SK-N-MC (cell line): ENCODE measurements at places on chromosomes 6 and 20.
A peak's percentile ranks its signal among the peaks of the same experiment; 100 is the strongest.

DNA sequence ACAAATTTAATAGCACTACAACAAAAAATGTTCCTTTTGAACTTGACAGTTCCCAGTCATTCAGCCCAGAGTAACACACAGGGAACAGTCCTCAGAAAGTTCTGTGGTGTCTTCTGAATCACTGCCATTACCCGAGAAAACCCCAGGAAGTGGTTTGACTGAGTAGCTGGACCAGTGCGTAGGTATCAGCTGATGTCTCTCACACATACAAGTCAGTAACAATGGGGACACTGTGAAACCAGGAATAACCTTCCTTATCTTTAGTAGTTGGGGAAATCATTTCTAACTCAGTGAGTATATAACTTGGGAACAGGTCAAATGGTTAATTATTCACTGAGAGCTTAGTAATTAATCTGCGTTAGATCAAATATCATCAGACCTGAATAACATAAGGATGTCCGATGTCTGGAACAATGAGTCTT is 73.1 kb downstream of the HIVEP2 start:
- no peak for DNase-seq

DNA sequence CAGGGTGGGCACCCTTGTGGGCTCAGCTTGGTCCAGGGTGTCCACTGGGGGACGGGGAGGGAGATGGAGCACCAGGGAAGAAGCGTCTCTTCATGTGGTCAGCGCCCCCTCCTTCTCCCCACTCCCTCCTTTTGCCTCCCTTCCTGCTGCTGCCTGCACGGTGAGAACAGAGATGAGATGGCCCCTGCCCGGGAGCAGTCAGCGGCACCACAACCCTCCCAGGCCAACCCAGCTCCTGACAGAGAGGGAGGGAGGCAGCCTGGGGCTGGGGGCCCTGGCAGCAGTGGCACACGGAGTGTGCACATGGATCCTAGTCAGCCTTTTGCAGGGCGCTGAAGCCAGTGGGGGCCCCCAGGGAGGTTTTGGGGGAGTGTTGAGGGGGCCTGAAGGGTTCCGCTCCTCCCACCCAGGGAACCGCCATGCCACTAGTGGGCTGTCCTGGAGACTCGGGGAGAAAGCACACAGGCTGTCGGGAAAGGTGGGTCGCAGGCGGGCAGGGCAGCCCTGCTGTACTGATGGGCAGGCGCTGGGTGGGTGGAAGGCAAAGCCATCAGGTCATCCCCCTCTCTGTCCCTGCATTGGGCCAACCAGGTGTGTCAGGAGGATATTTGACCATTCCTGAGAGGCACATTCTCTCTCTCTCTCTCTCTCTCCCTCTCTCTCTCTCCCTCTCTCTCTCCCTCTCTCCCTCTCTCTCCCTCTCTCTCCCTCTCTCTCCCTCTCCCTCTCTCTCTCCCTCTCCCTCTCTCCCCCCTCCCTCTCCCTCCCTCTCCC is 94.3 kb upstream of the BHLHE23 start:
- DNase-seq, result no peak

DNA sequence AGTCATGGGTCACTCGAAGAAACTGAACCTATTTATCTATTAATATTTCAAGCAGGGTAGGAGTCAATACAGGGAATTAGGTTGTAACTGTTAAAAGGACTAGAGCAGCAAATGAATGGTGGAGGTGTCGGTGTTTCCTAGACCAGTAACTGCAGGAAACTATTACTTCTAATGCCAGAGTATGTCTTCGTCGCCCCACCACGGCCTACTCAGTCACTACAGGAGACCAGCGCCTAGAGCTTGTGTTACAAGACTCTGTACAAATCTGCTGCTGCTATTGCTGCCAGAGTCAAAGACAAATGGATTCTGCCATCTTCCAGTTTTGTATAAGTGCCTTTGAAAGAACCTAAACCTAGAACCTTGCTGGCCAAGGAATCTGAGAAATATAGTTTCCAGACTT is 343.9 kb downstream of the SOX4 start:
- no peak for DNase-seq

DNA sequence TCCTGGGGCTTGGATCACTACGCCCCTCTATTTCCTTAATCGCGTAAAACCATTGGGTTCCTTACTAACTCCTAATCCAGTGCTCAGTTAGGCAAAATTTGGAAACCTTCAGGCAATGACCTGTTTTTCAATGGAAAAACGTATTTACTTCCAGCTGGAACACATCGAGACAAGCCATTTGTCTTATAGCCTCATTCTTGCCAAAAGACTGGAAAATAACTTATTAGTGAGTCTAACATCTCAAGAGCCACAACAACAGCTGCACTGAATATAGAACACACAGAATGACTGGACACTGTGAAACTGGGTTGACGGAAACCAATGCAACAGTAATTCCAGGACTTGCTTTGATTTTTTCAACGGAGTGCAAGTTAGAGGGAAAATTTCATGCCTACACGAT is 125.2 kb upstream of the MAP3K7 start:
- DNase-seq, result no peak

DNA sequence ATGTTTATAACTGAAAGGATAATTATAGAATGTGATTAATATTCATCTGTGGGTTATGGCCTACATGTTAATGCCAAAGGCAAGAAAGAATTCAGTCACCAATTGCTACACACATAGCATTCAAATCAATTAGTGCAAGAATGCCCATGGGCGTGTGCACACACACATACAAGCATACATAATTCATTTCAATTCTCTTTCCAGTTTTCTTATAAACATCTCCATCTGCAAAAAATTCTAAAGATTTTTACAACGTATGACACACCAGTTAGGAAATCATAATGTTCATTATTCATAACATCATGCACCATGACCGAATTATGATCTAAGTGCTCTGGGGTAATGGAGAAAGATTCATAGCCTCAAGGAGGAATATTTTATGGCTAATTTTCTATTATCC is 111.0 kb upstream of the ADTRP start:
- DNase-seq, result peak; percentile 91

- no peak for DNase-seq
Measured at GRCh38 chr6:156508923-156509322, 268.3 kb upstream of the ARID1B start.

DNA sequence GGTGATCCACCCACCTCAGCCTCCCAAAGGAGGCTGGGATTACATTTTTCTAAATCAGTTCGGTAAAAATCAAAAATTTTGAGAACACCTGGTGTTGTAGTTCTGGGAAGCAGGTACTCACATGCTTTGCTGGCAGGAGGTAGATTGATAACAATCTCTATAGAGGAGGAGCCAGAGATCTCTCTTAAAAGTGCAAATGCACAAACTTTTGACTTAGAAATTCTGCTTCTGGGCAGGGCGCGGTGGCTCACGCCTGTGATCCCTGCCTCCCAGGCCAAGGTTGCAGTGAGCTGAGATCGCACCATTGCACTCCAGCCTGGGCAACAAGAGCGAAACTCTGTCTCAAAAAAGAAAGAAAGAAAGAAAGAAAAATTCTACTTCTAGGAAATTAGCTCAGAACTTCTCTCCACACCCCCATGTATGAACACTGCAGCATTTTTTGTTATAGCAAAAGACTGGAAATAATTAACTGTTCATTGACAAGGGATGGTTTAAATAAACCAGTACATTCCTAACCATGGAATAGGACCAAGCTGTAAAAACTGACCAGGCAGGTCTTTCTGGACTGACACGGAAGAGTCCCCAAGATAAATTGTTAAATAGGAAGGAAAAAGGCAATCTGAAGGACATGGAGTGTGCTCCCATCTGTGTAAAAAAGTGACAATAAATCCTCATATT is 14.4 kb upstream of the TRIB3 start:
- DNase-seq, result no peak

DNA sequence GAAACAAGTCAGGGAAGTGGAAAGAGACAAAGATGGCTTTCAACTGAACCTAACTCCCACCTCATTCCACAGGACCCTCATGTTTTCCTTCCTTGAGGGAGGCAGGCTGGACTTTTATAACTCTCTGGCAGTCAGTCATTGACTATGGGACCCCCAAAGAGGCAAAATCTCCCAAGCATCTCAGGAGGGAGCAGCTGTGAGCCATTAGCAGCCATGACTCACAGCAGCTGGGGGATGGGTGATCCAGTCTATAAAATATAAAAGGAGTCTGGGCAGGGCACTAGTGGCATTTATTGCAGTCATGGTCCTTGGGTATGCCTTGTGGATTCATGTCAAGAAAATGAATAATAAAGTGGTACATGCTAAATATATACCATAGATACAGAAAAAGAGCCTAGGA is 387.0 kb upstream of the CHD6 start:
- no peak for DNase-seq

DNA sequence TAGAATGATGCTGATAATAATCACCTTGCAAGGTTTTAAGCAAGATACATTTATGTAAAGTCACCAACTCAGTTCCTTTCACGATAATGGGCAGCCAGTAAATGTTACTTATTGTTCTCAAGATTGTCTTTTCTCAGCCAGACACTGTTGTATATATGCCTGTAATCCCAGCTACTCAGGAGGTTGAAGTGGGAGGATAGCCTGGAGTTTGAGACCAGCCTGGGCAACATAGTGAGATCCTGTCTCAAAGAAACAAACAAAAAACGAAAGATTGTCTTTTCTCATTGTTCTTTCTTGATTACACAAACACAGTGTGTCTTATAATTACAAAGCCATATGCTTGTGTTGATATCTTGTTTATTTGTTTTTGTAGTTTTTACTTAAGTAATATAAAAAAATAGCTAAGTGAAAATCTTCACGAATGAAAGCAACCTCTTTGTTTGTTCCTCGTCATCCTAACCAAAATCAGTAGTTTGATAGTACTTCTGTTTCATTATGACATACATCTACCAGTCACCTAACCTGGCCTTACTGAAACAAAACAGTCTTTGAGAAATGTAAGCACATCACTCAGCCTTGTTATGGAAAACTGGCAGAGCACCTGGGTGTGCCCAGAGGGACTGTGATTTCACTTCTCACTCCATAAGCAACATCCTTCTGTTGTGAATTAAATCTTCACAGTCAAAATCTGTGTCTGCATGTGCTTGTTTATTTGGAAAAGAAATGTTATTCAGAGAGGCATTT is 436.2 kb upstream of the SOX4 start:
- no peak for DNase-seq

DNA sequence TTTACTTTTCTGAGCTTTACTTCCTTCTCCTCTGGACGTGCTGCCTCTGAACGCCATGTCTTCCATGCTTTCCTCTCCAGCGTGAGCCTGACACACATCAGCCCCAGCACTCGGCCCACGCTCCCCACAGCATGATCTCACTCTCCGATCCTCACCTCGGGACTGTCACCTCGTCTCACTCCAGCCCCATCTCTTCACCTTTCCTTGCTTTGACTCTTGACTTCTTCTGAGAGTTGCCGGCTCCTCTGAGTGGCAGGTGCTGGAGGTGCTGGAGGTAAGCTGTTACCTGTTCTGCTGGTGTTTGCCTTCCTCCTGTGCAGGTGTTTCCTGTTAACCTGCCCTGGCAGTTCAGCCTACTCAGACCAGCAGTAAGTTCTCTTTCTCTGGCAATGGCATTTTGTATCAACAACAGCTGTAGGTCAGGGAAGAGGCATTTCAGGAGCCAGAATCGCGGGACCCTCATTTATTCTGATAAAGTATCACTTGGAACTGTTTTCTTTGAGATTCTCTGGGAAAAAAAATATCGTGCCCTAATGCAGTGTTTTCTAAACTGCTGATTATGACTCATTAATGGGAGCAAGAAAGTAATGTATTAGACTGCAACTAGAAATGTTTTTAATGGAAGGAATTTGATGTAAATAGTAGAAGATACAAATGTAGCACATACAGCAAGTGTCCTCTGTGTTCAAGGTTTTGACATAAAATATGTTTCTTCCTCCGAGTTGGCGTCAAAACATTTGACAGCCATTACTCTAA is 106.5 kb downstream of the ARID1B start:
- no peak for DNase-seq

DNA sequence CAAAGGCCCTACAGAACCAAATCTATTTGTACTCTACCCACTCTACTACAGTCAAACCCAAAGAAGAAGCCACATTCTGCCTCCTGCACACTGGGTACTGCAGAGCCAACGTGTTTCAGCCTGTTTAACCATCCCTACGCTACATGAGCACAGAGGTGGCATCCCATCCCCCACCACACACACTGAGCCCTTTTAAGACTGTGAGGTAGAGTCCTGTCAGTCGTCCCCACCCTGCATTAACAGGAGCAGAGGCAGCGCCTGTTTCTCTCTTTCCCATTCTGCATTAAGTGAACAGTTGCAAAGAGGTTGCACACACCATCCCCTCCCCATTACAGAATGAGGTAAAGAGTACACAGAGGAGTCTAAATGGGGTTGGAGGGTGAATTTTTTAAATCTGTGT is 5.2 kb upstream of the RSPH4A start:
- no peak for DNase-seq

- no peak for DNase-seq
Measured at GRCh38 chr6:4128748-4129147, 6.6 kb downstream of the ECI2 start.

DNA sequence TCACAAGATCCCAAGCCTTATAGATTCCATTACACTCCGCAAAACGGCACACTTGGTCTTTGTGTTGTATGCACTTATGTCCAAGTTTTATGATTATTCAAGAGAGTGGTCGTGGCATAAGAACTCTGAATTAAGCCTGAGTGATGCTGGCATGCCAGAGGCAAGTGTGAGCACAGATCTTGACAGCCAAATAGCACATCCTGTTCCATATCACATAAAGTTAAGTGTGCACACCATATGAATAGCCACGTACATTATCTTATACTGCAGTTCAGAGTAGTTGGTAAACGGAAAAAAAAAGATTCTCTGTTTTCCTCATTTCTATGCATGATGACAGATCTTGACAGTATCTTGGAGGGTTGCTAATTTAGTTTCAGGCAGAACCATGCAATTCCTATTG is 727.3 kb upstream of the FLRT3 start:
- no peak for DNase-seq

DNA sequence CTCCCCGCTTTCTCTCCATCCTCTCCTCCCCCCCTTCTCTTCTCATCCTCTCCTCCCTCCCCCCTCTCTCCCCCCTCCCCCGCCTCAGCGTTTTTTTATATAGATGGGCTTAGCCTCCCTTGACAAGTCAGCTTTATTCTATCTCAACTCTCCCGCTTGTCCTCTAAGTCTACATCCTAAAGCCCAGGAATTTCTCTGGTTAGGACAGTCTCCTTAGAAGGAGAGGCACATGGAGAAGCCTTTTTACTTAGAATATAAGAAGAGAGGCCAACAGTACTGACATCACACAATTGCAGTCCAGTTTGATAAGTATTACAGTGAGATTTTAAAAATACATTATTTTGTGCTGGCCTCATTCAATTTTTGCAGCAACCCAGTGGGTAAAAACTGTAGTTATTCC is 83.5 kb downstream of the LYRM2 start:
- DNase-seq, result no peak

GRCh38 chr6:75296811-75297779 is 12.5 kb upstream of the TMEM30A start:
- peak; percentile 66 for DNase-seq

DNA sequence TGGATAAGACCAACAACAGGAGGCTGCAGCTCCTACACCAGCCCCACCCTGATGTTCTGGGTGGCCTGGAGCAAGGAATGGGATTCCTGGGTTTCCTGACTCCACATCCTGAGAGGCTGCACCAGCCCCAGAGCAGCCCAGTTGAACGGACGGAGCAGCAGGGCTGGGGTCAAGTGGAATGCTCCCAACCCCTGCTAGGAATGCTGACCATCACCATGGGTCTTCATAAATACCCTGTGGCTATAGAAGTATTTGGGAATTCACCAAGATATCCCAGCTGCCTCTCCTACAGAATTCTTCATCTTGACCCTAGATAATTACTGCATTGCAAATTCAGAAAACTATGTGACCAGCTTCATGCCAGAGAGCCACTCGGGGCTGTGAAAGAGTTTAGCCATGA is 180.3 kb downstream of the THBS2 start:
- no peak for DNase-seq

GRCh38 chr20:17061715-17062114 is 165.1 kb upstream of the PCSK2 start:
- no peak for DNase-seq

GRCh38 chr20:50339466-50339901 is 148.9 kb downstream of the CEBPB start:
- no peak for DNase-seq
